ENCODE measurements at places on chromosomes 6 and 20. TPM values are rescaled to one million over a fixed set of nuclear protein-coding genes. Genes with fewer than 3 reads are reported as not detected.

The BIRC7 gene
- total RNA-seq: 1.2 TPM

The BANF2 gene
- not detected for total RNA-seq

GRCh38 chr6:26336355-26337198 is 28.4 kb upstream of the BTN3A2 start:
- no peak for DNase-seq

DNA sequence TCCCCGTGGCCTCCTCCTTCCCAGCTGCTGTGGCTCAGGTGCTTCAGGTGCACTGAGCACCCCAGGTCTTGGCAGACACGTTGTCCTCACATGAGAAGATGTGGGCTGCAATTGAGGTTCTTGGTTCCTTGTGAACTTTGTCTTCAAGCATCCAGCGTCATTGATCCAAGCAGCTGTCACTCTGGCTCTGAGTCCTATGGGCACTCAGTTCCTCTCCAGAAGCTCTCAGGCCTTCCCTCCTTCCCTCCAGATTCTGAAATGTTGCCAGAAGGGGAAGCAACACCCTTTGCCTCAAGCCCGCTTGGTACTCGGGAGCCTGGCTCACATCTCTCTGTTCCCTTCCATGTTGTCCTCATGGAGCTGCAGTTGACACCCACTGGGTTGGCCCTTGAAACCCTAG is 8.4 kb upstream of the MRGBP start:
- DNase-seq: no peak

DNA sequence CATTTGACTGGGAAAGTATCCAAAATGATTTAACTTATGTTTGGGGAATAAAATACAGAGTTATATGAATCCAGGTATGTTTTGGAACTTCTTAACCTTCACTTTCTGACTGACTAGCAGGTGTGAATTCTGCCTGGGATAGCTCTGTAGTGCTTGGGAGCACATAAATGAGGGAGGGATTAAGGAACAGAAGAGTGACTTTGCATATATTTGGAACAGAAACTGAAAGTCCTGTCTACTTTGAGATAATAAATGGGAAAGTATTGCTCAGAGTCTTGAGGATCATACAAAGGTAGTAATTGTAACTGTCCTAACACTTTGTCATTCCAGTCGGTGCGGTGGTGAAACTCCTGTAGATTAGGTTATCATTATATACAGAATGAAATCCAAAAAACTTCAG is 317.6 kb downstream of the RIMS1 start:
- DNase-seq: no peak

DNA sequence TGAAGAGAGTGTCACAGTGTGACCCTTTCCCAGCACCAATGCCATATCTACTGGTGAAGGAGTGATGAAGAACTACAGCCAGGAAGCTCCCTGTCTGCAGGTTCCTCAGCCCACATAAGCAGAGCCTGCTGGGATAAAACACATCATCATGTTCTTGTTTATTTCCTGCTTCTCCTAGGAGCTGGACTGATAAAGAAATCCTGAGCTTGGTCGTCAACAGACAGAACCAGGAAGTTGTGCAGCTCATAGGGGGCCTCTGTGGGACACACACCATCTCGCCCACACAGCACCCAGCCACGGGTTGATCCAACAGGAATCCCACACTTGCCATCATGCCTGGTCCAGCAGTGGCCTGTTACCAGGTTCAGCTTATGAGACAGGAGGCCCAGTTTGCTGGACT is 2.8 kb upstream of the CSTL1 start:
- no peak for DNase-seq

All from sigmoid colon (tissue), 7 donors.